Right lung (tissue), 10 donors: ENCODE measurements at places on chromosomes 11 and 22.

DNA sequence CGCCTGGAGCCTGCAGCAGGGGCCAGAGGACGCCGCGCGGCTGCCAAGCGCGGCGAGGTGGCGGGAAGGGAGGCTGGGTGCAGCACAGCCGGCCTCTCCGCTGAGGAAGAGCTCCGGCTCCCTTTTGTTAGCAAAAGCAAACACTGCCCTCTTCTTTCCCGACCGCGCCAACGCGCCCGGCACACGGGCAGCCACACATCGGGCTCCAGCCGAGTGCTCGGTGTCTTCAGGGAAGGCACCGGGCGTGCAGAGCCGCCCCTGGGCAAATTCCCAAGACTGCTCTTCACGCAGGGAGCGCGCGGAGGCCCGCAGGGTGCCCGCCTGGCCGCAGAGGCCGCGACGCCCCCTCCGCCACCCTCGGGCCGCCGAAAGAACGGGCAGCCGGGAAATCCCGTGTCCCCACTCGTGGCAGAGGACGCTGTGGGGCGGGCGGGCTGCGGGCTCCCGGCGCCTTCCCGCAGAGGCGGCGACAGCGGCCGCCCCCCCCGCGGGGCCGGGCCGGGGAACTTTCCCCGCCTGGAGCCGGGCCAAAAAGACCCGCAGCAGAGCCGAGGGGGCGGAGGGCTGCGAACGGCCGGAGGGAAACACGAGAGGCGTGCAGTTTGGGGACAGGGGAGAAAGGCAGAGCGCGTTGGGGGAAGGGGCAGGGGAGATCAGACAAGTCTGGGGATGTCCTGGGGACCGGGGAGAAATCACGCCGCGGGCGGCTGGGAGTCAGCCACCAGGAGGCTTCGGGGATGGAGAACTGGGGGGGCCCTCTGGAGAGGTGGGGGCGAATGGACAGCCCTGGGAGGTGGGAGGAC is 931 bp downstream of the CADM1 start:
- DNase-seq = peak; percentile 75

GRCh38 chr22:29917052-29917902 is 34.3 kb downstream of the MTMR3 start:
- DNase-seq = no peak

- DNase-seq = no peak
Measured at GRCh38 chr11:50333861-50334260, 301.2 kb downstream of the OR4C45 start.

DNA sequence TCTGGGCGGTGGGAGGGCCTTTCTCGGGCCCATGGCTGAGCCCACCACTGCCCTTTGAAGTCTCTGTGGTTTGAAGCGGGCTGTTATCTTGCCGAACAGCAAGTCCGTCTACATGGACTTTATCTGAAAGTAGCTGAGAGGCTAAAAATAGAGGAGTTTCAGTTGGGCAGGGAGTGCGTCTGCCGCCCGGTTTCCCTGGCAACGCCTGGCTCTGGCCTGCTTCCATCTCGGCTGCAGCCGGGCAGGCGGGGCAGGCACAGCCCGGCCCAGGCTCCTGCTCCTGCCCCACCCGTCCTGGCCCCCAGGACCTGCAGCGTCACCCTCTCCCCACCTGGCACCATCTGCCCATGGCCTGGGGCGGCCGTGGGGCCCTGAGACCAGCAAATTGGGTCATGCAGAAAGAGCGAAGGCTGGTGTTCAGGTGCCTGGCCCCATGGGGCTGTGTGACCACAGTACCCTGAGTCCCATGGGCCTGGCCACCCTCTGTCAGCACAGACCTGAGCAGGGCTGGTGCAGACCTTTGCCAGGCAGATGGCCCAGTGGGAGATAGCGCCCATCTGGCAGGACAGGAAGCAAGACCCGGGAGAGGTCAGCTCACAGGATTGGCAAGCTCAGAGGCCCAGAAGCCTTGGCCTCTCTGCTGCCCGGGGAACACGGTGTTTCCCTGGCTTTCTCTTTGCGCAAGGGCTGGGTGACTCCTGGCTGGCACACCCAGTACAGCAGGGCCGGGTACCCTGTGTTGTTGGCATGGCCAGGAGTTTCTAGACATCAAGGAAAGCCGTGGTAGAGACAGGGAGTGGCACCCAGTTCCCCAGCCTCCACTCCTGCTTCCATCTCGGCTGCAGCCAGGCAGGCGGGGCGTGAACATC is 79.1 kb upstream of the KCNQ1OT1 start:
- DNase-seq = peak; percentile 87

DNA sequence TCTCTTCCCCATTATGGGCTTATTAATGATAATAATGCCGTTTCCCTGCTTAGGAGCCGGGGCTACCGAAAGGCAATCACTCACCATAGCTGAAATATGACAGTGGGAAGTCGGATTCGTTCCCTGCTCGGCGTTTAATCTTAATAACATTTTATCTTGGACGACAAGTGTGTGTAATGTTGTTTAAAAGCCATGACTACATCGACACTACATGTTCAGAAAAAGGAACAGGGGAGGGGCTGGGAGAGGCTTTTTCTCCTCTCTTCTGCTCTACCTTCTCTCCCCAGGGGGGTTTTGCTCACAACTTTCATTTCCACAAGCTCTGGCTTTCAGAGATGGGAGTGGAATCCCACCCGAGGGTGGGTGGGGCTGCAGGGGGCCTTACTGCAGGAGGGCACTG is 105.5 kb downstream of the DSCAML1 start:
- DNase-seq = no peak

DNA sequence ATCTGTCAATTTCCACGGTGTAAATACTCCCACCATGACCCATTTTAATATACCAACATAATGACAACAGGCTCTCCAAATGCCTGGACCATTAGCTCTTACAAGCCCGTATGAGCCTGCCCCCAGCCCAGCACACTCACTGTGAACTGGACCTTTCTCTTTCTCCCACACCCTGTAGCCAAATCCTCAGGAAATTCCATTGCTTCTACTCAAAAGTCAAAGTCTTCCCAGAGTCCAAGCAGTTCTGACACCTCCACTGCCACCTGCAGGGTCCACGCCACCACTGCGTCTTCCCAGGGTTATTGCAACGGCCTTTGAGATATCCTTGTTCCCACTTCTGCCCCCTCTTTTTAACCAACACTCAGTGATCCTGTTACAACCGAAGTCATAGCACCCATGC is 110.1 kb upstream of the ASPHD2 start:
- DNase-seq = no peak

GRCh38 chr11:9859554-9860305 is 195.9 kb downstream of the SWAP70 start:
- DNase-seq = no peak

DNA sequence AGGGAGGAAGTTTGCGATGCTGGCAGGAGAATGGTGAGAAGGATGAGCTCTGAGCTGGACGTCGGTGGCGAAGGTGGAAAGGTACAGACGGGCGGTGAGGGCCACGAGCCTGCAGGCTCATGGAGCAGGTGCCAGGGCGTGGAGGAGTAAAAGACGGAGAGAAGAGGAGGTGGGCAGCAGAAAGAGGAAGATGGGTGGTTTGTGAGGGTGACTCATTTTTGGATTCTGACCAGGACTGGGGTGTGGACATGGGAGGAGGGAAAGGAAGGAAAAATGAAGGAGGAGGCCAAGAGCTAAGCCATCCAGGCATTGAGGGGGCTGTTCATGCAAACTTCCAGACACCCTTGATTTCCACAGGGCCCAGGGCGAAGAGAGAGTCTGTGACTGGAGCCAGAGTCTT is 3.5 kb downstream of the ZDHHC24 start:
- no peak for DNase-seq

DNA sequence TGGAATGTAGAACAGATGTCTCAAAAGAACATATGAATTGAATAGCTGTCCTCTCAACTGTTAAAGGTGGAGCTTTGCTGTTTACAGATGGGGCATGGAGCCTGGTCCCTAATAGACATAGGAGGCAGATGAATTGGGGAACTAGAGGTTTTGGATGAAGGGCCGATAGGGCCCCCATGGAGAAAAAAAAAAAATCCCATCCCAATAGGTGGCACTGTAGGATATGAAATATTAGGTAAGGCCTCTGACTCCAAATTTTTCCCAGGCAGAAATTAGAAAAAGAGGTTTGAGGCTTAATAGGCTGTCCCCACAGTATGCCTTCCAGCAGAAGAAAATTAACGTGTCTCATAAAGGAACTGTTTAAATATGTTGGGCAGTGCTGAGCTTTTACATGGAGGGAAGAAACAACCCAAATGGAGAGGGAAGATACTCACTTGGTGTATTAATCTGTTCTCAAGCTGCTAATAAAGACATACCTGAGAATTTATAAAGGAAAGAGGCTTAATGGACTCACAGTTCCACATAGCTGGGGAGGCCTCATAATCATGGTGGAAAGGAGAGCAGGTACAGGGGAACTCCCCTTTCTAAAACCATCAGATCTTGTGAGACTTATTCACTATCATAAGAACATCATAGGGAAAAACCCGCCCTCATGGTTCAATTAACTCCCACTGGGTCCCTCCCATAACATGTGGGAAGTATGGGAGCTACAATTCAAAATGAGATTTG is 30.1 kb upstream of the TMEM45B start:
- no peak for DNase-seq

- no peak for DNase-seq
Measured at GRCh38 chr11:127649071-127649470, 648.5 kb upstream of the KIRREL3 start.

- no peak for DNase-seq
Measured at GRCh38 chr22:39414377-39414776, 14.8 kb downstream of the TAB1 start.

GRCh38 chr11:75272821-75273301 is 32.3 kb downstream of the TPBGL start:
- DNase-seq = no peak

GRCh38 chr22:48938741-48939140 is 888.9 kb downstream of the BRD1 start:
- no peak for DNase-seq

- no peak for DNase-seq
Measured at GRCh38 chr11:93526346-93526633, 16.9 kb downstream of the SMCO4 start.

DNA sequence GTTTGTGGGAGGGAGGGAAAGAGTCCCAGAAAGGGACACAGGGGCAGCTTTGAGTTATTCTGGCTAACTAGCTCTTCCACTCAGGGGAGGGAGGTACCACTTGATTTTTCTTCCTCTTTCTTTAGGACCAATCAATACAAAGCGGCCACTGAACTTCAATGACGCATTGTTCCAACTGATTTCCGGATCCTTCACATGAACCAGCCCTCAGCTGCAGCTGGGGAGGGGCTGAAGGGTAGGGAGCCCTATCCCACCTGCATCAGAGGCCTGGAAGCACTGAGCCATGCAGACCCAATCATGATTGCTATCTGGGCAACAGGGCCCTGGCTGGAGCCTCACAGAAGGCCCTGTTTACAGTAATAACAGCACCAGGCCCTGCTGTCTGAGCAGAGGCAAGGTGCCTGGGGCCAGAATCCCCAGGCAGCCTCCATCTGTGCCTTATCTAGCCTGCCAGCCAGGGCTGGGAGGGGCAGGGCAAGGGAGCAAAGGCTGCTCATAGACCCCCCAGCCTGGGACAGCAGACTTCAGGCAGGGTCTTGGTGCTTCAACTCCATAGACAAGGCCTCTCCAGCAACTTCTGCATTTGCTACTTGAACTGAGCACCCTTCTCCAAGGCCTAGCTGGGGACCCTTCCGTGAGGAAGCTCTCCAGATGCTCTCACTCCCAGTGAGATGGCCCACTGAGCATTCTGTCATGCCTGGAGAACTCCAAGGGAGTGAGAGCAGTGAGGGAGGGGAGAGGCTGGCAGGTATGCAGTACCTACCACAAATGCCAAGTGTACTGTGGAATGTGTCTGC is 22.5 kb downstream of the CLPB start:
- DNase-seq = no peak

- peak; percentile 41 for DNase-seq
Measured at GRCh38 chr22:30856741-30857502, 111.7 kb downstream of the MORC2 start.

- peak; percentile 54 for DNase-seq
Measured at GRCh38 chr22:38353142-38353629, 36.0 kb upstream of the CSNK1E start.
